ENCODE measurements at places on chromosomes 4 and X.

DNA sequence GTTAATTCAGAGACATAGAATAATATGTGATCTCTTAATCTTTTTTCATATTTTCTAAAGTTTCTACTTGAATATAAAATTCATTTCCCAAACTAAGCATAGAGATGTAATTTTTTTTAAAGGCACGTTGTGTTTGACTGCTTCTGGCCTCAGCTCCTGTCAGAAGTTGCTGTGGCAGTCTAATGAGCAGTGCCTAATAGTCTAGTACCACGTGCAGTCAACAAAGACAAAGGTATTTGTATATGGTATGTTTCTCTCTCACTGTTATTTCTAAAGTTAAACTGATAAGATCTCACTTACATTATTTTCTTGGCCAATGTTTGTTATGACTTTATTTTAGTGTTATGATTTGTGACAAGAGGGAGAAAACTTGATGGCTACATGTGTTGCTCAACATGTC is 48.6 kb upstream of the MCUB start:
- no peak for DNase-seq

DNA sequence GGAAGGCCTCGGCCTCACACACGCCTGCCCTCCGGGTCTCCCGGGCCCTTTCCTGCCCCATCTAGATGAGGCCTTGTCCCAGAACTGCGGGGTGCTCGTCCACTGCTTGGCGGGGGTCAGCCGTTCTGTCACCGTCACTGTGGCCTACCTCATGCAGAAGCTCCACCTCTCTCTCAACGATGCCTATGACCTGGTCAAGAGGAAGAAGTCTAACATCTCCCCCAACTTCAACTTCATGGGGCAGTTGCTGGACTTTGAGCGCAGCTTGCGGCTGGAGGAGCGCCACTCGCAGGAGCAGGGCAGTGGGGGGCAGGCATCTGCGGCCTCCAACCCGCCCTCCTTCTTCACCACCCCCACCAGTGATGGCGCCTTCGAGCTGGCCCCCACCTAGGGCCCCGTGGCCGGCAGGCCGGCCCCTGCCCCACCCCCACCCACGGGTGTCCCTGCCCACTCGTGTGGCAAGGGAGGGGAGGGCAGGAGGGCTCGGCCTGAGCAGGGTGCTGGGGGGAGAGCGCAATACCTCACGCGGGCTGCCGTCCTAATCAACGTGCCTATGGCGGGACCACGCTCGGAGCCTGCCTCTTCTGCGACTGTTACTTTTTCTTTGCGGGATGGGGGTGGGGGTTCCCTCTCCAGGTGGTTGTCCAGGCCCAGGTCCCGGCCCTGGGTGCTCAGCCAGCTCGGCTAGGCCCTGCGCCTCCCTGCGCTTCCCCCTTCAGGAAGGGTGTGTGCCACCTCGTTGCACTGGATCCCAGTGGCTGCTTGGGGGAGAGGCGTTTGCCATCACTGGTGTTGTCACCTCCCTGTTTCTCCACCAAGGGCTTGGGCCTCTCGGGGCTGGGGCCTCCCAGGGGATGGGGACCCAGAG is 3.1 kb downstream of the DUSP9 start:
- no peak for DNase-seq

GRCh38 chrX:15151267-15152186 is 118.4 kb downstream of the ASB9 start:
- no peak for DNase-seq

GRCh38 chrX:130885996-130886395 is 17.0 kb downstream of the ENOX2 start:
- no peak for DNase-seq

GRCh38 chrX:38154818-38155217 is 65.9 kb downstream of the SRPX start:
- no peak for DNase-seq

DNA sequence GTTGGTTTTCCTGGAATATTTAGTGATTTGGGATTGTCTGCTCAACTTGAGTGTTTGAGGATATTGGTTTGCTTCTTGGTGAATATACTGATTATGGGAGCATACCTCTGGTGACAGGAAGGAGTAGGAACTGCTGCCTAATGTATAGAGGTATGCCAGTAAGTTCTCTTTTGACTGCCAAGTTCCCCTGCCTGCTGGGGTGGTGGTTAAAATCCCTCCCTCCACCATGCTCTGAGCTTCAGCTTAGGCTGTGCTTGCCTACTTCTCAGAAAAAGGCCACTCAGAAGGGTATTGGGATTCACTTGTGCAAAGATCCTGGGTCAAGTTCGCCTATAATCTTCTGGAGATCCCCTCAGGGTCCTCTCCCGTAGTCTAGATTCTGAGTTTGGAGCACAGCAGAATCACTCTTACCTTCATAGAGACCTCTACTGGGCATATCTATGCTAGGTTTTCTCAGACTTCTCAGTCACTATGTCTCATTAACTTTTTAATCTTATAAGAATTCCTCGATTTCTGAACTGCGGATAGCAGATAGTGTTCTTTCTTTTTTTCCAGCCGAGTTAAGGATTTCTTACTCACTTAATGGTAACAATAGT is 44.7 kb upstream of the DCK start:
- no peak for DNase-seq

DNA sequence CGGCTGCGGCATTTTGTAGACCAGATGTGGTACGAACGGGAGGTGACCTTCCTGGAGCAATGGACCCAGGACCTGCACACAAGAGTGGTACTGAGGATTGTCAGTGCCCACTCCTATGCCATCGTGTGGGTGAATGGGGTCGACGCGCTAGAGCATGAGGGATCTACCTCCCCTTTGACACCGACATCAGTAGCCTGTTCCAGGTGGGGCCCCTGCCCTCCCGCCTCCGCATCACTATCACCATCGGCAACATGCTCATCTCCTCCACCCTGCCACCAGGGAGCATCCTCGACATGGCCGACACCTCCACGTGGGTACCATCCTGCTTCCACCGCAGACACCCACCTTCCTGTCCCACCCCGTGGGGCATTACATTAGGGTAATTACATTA is 46.2 kb downstream of the SMARCA5 start:
- peak; percentile 33 for DNase-seq

GRCh38 chr4:6126971-6127745 is 73.2 kb downstream of the JAKMIP1 start:
- DNase-seq = no peak

GRCh38 chr4:19659101-19659500 is 592.6 kb upstream of the SLIT2 start:
- DNase-seq = no peak

DNA sequence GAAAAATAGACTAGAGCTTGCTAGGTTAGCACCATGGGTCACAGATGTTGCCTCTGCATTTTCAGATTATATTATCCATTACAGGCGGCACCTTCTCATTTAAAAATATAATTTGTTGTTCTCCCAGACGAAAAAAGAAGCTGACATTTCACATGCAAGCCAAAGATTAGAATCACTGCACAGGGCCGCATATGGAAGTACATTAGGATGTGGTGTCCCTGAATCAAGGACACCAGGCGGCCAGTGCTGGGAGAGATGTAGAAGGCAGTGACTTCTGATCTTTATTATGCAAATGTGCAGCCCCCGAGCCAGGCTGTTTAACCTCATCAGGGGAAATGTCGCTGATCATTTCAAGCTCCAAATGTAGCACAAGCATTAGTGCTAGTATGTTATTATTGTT is 22.8 kb downstream of the REELD1 start:
- no peak for DNase-seq

- no peak for DNase-seq
Measured at GRCh38 chr4:7924570-7924969, 15.1 kb downstream of the AFAP1 start.

GRCh38 chr4:9936129-9936644 is 85.1 kb downstream of the SLC2A9 start:
- DNase-seq = no peak

- DNase-seq = no peak
Measured at GRCh38 chr4:124846306-124846705, 133.8 kb upstream of the ANKRD50 start.

GRCh38 chr4:145132511-145133098 is 34.5 kb downstream of the ABCE1 start:
- DNase-seq = no peak

DNA sequence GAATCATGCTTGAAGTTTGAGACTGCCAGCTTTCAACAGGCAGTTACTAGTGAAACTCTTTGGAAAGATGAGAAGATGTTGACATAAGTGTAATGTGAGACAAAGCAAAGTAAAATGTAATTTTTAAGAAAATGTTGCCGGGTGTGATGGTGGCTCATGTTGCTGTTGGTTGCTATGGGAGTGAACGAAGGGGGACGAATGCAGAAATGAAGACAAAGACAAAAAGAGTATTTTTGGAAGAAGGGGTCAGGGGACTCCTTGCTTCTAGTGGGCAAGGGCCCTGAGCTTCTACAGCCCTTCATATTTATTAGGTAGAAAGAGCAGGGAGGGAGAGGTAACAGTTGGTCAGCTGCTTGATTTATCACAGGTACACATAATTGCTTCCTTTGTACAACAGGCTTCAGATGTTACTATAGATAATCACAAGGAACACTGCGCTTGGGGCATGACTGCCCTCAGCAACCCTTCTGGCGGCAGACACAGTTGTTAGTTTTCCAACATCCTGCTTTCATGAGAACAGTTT is 11.9 kb upstream of the UGDH start:
- no peak for DNase-seq

- no peak for DNase-seq
Measured at GRCh38 chr4:179583221-179583620, 2141.0 kb upstream of the AGA start.

DNA sequence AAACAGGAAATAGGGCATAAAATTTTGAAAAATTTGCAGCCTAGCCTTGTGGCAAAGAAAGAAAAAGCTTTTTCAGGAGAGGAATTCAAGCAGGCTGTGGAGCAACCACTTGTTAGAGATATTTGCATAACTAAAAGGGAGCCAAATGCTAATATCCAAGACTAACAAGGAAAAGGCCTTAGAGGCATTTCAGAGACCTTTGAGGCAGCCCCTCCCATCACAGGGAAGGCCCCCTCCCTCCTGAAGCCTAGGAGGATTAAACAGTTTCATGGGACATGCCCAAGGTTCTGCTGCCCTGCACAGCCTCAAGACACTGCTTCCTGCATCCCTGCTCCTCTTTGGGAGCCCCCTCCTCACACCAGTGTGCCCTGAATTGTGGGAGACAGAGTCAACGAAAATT is 275.4 kb upstream of the SFRP2 start:
- no peak for DNase-seq
